Frontal cortex (tissue), 4 donors: ENCODE measurements at places on chromosomes 5 and 9.

DNA sequence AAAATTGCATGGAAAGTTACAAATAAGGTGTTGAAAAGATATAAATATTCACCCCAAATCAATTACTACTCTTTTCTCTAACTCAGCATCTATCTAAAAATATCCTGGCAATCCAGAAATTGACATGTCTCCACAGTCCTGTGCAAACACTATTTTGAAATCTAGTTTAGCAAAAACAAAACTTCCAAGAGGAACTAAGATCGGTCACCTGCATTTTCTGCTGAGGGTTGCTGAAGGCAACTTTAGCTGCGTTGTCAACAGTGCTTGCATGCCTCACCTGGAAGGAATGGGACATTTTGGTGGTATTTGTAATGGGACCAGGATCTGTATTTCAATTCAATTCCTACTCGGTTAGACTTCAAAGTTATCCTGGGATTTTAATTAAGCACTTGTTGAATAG is 398.3 kb downstream of the NTRK2 start:
- DNase-seq: no peak

DNA sequence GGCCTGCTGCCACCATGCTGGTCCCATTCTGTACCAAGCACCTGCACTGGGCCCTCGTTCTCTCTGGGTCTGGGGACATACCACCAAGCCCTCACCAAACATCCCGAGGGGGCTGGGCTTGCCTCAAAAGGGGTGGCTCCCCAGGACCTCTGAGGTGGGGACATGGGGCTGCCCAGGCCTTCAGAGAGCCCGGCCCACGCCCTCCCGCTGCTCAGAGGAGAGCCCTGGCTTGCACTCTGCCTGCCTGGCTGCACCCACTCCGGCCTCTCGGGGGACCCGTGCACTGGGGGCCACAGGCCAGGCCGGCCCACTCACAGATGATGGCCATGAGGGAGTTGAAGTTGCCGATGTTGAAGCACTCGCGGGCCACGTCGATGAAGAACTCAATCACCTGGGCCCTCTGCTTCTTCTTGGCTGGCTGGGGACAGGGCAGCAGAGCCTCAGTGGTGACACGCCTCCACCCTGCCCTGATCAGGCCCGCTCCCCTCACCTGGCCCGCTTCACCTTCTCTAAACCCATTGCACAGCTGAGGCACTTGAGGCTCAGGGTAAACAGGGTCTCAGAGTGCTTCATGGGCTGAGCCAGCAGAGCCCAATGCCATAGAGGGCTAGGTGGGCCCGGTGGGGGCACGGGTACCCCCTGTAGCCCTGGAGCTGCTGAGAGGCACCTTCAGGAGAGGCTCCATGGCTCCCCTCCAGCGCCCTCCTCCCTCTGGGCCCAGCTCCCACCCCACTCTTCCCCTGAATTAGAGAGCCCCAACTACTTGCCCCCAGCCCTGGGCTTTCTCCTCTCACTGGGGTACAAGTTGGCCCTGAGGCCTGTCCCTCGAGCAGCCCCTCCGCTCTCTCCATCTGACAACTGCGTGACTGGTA is 47.7 kb upstream of the RNF130 start:
- no peak for DNase-seq

DNA sequence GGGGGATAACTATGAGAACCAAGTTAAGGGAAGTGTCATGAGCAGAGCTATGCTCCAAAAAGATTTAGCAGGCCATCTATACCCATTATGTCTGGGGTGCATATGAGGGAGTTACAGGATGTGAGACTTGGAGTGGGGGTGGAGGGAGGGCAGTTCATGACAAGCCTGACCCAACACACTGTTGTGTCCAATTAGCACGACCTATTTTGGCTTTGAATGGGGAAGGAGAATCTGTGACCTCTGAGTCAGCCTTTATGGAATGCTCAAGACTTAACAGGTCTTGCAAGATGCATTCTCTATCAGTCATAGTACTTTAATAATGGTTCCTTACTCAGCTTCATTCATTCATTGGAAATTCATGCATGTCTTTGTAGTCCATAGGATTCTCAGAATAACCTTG is 71.7 kb downstream of the GRIA1 start:
- no peak for DNase-seq

GRCh38 chr5:90477073-90477472 is 2.4 kb downstream of the POLR3G start:
- DNase-seq: no peak

DNA sequence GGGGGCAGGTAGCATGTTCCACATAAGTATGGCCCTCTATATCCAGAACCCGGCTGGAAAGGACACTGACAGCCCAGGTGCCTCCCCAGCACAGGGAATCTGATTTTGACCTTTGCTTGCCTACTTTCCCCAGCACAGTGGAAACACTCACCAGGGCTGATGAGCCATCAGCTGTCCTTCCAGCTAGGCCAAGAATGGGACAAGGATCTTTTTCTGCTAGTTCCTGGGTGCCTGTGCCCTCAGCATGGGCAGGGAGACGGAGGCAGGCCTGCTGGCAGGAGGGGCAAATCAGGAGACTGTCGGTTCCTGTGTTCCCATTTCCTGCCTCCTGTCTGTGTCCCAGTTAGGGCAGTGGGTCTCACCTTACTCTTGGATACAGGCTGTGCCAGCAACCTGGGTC is 1.1 kb downstream of the CYFIP2 start:
- DNase-seq: no peak

DNA sequence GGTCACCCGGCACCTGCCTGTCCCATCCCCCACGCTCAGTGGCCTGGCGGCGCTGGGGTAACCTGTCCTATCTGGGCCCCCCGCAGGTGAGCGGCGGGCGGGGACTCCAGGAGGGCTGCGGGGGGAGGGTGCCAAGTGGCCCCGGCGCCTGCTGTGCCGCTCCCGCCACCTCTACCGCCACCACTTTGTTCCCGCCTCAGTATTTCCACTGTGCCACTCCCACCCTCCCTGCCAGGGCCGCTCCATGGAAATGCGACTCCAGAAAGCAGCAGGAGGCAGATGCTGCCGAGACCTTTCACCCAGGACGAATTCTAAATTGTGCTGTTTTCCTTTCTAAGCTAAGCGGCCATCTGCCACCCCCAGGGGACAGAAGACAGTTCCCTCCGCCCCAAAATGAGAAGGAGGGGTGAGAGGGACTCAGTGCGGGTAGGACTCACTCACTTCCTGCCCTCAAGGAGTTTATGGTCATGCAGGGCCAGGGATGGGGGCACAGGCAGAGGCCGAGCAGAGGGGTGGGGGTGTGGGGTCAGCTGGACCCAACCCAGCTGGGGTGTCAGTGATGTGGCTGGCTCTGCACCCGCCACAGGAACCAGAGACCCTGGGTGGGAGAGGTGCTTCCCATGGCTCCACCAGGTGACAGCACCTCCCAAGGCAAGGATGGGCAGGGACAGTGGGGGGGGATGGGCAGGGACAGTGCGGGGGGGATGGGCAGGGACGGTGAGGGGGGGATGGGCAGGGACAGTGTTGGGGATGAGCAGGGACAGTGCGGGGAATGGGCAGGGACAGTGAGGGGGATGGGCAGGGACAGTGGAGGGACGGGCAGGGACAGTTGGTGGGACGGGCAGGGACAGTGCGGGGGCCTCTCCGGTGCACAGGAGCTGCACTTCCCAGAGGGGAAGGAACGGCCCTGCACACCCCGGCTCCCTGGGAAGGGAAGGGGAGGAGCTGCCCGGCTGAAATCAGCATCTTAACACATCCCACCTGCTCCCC is 17.8 kb downstream of the NOTCH1 start:
- no peak for DNase-seq

- no peak for DNase-seq
Observed at GRCh38 chr9:9560382-9561035, 1052.3 kb downstream of the PTPRD start.

DNA sequence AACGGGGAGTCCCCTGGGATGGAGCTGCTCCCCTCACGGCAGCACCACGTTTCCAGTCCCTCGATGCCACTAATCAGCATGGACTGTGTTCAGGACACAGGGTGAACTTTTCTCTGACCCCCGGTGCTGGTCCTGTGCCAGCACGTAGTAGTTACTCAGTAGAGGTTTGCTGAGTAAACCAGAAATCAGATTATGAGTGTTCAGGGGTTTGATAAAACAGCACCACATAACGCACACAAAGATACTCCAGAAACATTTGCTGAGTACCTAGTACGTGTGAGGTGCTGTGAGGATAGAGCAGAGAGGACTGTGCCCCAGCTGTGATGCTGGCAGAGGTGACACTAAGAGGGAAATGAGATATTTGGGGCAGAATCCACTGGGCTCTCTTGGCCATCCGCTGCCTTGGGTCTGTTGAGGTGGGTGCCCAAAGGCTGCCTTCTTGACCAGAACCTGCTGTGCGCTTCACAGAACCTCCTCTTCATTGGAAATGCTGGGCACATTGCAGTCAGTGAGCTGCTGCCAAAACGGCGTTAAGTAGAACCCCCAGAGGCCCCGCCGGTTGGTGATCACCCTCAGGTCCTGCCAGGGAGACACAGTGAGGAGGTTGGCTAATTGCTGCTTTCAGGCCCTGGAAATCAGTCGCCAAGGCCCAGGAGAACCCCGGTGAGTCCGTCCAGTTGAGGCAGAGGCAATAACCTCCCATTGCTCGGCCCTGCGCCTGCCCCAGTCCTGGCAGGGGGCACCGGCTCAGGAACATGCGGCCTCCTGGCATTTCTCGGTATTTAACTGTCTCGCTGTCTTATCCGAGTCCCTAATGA is 49.4 kb downstream of the NEURL1B start:
- peak; percentile 17 for DNase-seq

GRCh38 chr5:179793468-179794139 is at the start of gene LTC4S:
LTC4S (plus strand) TSS chr5:179793986; CDS start chr5:179794081, 95 bp downstream.
- no peak for DNase-seq

DNA sequence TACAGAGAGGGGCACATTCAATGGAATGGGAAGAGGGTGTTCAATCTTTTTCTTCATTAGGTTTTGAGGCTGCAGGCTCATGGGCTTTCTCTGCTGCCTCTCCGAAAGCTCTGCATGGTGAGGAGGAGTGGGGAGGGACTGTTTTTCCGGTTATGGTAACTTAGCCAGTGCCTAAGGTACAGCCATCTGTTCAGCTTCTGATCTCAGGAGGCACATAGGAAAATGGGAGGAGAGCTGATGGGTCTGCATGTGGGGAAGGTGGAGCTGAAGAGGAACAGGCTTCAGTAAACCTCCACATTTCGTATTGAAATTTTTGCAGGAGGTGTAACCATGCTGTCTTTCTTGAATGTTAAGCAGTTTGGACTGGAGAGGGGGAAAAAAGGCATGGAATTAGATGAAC is 1020.4 kb upstream of the WWC1 start:
- DNase-seq: no peak

GRCh38 chr5:146042628-146043279 is 62.6 kb downstream of the PLAC8L1 start:
- DNase-seq: no peak

DNA sequence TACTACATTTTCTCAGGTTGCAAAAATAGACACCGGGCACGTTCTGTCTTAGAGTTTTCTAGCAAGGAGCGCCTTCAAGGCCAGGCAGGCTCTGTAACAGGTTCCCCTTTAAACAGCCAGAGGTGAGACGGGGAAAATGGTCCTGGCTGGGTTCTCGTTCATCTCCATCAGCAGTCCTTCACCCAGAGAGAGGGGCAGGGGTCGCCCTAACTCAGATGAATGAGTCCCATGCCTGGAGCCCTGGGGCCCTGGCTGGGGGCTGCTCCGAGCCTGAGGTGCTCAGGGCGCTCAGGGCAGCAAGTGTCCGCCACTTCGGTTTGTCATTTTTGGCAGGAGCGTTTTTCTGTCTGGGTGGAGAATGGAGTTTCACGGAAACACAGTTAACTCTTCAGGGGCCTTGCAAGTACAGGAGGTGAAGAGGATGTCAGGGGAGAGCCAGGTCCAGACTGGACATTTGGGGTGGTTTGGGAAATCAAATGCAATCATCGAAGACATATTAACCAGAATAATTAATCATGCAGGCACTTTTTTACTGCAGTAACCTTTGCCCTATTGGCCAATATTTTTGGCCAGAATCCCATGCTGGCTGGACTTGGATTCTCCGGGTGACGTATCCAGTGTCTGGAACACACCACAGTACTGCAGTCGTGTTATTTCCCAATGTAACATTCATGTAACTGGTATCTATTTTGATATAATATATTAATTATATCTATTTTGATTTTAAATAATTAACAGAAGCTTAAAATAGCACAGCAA is 2.9 kb downstream of the NTNG2 start:
- DNase-seq: no peak

DNA sequence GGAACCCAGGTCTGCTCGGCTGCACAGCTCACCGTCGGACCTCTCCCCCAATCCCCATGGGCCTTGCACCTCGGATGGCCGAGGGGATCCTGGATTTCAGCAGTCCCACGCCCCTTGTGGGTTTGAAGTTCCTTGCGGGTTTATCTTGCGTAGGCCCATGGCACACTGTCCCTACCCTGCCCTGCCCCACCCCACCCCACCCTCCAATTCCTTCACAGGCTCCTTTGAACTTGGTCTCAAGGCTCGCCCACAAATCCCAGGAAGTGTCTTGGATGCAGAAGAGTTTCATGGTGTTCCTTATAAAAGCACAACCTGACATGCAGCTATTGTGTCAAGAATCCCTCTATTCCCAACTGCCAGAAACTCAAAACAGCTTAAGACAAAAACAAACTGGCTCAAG is 11.2 kb upstream of the SMIM23 start:
- DNase-seq: no peak

GRCh38 chr9:108634204-108634603 is 221.6 kb downstream of the ACTL7B start:
- DNase-seq: no peak

- DNase-seq: no peak
Observed at GRCh38 chr5:67006500-67006848, 190.1 kb downstream of the CD180 start.

DNA sequence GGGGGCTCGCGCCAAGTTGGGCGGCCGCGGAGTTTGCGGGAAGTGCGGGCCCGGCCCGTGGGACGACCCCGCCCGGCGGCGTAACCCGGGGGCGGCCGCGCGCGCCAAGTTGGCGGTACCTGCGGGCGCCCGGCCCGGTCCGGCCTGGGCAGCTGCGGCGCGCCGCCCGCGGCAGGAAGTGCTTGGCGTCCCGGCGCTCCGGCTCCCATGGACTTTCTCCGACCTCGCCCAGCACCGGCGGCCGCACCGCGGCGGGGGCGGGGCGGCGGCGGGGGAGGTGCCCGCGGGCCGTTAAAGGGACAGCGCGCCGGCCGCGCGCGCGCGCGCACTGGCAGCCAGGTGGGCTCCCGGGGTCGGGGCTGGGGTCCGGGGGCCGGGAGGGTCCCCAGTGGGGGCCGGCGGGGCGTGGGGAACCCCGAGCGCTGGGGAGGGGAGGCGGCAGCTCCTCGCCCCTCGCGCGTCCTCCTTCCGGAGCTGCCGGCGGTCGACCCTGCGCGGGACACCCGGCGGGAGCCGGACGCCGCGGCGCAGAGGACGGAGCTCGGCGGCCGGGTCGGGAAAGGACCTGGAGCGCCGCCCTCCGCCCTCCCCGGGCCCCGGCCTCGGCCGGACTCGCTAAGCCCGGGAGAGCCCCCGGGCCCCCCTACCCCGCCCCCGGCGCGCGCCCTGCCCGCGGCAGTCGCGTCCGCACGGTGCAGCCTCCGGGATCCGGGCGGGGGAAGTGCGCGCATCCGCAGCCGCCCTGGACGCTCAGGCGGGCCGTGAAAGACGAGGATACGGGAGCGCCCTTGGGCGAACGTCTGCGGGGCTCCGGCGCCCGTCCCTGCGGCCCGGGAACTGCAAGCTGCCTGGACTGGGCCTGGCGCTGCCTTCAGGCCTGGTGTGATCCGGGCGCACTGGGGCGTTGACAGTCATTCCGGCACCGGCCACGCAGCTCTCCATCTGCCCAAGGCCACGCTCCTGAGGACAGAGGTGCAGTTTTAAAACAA is at the start of gene NACC2:
Gene NACC2, minus strand, starts transcription at position 220 of the 989 bp plus-strand sequence. CDS start 44,768 bp downstream, outside the sequence.
- peak; percentile 84 for DNase-seq
